ENCODE measurements at places on chromosomes 2 and 18.

GRCh38 chr2:214215107-214215506 is 195.7 kb upstream of the VWC2L start:
- DNase-seq: no peak

DNA sequence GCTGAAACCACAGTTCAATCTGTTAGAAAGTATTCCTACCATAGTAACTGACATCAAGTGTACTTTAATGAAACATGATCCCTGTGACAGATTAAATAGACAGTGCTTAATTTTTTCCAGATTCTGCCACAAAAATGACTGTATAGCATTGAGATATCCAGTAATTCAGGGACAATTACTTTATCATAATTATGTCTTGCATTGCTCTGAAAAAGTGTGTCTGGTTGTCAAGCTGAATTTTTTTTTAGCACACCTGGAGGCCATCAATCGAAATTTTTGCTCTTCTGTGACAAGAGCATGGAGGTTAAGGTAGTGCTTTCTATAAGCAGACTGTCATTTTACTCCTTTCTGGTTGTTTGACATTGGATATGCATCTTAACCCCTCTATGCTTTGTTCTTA is 1083.8 kb upstream of the NRXN1 start:
- DNase-seq: no peak

DNA sequence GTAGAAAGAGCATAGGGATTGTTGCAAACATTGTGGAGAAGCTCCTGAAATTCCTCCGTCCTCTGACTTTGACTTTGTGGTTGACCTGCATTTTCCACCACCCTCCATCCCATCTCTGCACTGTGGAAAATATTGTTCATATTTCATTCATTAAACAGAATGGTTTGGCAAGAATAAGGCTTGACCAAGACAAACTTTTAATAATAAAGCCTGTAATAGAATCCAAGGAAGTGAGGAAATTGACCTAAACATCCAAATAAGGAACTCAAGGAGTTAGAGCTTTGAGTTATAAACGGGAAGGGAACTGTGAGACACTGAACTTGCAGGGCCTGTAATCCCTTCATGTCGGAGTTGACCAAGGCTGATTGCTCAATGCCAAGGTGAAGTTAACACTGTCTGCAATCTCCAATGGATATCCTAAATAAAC is 115.2 kb downstream of the GFPT1 start:
- DNase-seq: no peak

DNA sequence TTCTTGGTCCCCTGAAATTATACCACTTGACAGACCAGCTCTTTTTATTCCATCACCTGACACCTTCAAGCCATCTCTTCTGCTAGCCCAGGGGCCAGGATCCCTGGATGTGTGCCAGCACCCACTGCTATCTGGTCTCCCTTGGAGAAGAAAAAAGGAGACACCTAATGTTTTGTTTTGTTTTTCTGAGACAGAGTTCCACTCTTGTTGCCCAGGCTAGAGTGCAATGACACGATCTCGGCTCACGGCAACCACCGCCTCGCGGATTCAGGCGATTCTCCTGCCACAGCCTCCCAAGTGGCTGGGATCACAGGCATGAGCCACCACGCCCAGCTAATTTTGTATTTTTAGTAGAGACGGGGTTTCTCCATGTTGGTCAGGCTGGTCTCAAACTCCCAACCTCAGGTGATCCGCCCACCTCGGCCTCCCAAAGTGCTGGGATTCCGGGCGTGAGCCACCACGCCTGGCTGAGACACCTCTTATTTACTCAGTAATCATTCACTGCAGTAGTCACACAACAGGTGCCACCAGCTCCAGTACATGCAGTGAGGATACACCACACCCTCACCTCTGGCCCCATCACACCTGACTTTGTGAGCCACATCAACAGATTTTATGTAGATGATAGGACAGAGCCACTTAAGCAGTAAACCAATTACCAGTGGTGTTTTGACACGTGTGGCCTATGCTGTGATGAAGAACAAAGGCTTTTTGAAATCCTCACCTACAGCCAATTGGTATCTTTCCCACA is 42.8 kb upstream of the PCBP1 start:
- DNase-seq: no peak

Measured in right hindlimb (tissue), 1 donor.